CD4-positive, alpha-beta T cell treated with Interferon alpha-2 for 1 hour (primary cell): ENCODE measurements at places on chromosomes 4 and X.
A peak's percentile ranks its signal among the peaks of the same experiment; 100 is the strongest.

GRCh38 chrX:149487292-149487691 lies 17.8 kb downstream of the IDS start:
- peak; percentile 42 for DNase-seq

- no peak for DNase-seq
Measured at GRCh38 chr4:143617994-143618679, 82.3 kb downstream of the FREM3 start.

DNA sequence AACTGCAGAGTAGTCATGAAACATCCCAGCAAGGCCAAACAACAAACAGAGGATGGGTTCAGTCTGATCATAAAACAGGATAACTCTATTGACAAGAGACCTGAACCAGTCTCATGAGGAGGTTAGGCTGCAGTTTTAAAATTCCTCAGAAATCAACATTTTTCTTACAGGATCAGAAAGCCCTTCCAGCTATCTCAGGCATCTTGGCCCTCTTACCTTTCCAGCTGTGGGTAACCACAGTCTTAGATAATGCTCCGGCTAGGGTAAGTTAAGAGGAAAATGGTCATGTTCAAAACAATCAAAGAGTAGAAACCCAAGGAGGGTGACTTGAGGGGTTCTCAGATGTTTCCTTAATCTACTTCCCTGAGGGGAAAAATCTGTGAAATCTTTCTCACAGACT lies 5.1 kb downstream of the CTSO start:
- DNase-seq, result no peak

DNA sequence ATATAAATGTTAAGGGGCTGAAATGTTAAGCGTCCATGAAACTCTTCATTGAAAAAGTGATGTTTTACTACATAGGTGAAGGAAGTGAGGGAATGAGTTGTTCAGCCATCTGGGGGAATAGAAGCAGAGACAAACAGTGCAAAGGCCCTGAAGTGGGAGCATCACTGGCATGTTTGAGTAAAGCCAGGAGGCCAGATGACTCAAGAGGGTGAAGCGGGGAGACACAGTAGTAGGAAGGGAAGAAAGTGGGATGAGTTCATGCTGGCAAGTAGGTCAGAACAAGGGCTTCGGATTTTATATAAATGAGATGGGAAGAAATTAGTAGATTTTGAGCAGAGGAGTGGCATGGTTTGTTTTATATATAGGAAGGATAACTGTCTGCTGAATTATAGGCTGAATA lies 112.5 kb upstream of the MAP9 start:
- DNase-seq, result no peak

DNA sequence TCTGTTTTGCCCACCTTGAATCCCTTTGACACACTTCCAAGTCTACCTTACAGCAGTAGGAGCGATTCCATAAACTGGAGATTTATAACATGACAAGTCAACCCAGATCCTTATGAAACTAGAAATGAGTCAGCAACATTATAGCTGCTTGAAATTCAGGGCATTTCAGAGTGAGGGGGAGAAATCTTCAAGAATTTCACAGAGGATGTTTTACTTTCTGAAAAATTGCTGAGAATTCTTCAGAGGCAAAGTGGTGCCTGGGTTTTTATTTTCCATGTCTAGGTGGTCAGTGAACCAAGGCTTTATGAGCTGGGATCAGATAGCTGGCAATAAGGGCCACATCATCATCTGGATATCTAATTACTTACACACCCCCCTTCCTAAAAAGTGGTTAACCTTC lies 119.8 kb downstream of the PPARGC1A start:
- no peak for DNase-seq

- DNase-seq, result no peak
Measured at GRCh38 chr4:74517996-74518395, 73.1 kb downstream of the AREG start.

GRCh38 chrX:145910017-145910416 lies 92.4 kb downstream of the SLITRK2 start:
- DNase-seq, result no peak

DNA sequence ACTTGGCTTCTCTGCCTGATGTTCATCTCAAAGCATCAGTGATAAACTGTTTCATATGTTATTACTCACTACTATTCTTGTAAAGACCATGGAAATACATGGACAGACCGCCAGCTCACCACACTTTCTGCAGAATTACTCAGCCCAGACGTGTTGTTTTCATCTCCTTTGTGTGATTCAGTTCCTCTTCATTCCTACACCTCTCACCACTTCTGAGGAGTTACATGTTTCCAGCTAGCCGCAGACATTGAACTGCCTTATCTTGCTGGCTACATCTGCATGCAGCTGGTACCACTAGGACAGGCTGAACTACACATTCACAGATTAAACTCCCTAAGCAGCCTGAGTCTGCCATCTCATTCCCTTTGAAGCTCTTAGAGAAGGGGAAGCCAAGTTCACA lies 443.2 kb upstream of the FGF16 start:
- DNase-seq, result no peak
